ENCODE measurements at places on chromosomes 5 and 9.

GRCh38 chr5:107640568-107640967, 30.2 kb downstream of the EFNA5 start:
- no peak for DNase-seq

DNA sequence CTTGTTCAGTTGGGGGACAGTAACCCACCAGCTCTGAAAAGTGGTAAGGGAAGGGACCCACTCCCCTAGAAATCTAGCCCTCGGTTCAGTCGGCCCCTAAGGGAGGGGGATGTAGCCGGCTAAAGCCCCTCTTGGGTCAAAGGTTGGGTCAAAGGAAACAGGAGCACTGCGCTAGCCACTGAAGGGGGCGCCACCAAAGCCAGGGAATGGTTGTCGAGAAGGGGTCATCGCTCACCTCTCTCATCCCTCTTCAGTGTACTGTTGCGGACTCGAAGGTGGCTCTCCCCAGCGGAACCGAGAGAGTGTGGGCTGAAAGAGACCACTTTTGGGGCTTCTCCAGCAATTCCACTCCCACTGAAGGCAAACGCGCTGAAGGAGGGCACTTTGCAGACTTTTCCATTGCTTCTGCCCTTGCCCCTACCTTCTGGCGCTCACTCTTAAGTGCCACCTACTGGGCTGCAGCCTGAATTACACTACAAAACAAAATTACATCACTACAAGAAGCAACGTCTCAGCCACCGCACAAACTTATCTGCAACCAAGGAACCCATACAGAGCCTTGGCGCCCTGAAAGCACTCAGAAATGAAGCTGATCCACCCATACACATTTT, 396.9 kb downstream of the PDE4D start:
- DNase-seq, result no peak

- no peak for DNase-seq
These were observed 58.1 kb downstream of the ANGPTL2 start for GRCh38 chr9:127064335-127064734.

GRCh38 chr5:23446424-23446823, 61.0 kb upstream of the PRDM9 start:
- DNase-seq, result peak; percentile 1

GRCh38 chr5:11524188-11524587, 380.1 kb downstream of the CTNND2 start:
- DNase-seq, result peak; percentile 90

GRCh38 chr9:136804509-136805206, 3.1 kb upstream of the RABL6 start:
- no peak for DNase-seq

DNA sequence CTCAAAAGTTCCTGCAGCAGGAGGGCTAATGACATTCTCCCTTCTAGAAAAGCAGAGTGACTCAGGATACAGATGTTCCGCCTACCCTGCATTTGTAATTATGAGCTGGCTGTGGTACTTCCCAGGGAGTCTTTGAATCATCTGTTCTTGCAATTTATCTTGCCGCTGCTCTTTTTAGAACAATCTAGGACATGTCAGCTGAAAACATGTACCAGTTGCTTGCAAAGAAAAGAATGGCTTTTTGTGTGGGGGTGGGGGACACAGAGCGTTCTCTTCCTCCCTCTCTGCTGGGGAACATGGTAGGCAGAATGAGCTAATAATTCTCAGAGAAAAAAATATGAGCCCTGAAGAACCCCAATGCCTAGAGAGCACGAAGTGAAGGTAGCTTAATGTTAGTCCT, 51.7 kb upstream of the TUT7 start:
- DNase-seq, result peak; percentile 85

DNA sequence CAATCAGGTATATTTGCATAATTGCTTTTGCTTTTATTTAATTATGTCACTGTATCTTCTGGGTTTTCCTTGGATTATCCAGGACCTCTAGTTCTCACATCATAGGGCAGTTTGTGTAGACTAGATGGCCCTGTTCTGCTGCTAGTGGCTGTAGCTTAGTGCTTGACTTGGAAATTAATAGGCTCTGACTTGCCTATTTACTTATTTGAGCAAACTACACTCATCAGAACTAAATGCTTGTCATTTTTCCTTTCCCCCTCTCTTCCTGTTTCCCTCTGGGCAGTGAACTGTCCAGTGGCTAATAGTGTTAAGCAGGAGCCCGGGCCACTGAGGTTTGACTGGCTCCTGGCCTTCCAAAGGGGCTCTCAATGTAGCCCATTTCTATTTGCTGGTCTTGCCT, 135.7 kb downstream of the MAN2A1 start:
- DNase-seq, result no peak

- DNase-seq, result no peak
These were observed 1.7 kb upstream of the ACTL7A start for GRCh38 chr9:108860354-108860753.

GRCh38 chr5:170636206-170636605, 132.4 kb downstream of the KCNIP1 start:
- DNase-seq, result no peak

DNA sequence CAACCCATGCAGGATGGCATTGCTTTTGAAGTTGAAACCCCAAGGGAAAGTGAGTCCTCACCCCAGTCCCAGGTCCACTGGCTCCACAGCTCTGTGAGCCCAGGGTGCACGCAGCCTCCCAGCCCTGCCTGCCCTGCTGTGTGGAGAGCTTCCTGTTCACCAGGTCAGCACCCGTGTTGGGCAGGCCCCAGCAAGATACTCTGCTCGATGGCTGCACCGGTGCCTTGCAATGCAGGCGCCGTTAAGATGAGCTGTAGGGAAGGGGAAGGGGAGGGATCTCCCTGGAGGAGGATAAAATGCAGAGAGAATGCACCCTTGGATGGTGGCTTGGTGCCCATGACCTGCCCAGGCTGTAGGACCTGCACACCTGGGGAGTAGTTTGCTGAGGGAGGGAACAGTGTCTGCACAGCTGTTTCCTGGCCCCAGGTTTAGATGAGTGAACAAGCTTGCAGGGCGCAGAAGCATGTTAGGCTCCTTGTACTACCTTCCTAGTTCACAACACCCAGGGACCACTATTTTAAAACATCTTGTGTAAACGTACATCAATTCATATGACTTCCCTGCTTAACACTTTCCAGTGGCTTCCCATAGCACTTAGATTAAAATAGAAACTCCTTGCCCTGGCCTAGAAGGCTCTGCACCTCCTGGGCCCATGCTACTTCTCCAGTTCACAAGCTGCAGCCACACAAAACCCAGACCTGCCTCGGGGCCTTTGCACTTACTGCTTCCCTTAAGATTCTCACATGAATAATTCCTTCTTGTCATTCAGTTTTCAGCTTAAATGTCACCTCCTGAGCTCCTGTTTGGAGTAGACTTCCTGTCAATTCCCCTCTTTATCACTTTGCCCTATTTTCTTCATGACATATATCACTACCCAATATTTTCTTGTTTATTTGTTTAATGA, 19.6 kb downstream of the FAT2 start:
- no peak for DNase-seq

DNA sequence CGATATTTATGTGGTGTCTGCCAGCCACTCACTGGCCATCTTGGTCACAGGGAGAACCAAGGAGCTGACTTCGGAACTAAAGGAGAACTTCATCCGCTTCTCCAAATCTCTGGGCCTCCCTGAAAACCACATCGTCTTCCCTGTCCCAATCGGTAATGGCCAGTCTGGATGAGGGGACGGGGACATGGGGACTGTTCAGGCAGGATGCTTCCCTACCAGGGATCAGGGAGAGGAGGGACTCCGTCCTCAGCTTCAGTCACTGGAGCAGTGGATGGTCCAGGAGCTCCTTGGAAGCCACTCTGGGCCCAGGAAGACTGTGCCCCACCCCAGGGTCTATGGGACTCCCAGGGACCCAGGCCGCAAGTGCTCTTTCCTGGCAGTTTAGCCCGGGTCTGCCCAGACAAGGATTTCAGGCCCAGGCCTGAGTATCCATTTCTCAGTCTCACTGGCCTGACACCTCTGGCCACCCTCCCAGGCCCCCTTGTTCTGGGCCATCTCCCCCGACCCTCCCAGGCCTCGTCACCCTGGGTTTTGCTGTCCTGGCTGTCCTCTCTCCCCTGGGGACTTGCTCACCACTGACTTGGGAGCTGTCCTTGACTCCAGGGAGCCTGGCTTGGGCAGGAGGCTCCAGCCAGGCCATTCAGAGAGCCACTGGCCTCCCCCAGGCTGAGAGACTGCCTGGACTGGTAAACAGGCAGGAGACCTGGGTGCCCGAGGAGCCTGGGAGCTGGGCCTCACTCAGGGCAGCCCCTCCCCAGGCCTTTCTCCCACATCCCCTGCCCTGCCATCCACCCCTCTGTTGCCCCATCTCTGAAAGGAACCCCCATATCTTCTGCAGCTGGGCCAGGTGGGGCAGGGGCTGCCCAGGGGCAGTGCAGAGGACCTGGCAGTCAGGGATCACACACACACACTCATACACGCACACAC, 3.1 kb downstream of the LCN2 start:
- no peak for DNase-seq

- DNase-seq, result no peak
These were observed 1819.8 kb downstream of the MAT2B start for GRCh38 chr5:165325221-165325620.

- DNase-seq, result no peak
These were observed 457.6 kb upstream of the ACTBL2 start for GRCh38 chr5:57940236-57940635.

- DNase-seq, result no peak
These were observed 10.4 kb downstream of the NR6A1 start for GRCh38 chr9:124760719-124761118.

GRCh38 chr9:8329561-8330283, 530.1 kb upstream of the DMAC1 start:
- no peak for DNase-seq

GRCh38 chr9:69260161-69260560, 64.9 kb upstream of the ENTREP1 start:
- no peak for DNase-seq

- DNase-seq, result no peak
These were observed 20.2 kb downstream of the OTULIN start for GRCh38 chr5:14684757-14685156.

DNA sequence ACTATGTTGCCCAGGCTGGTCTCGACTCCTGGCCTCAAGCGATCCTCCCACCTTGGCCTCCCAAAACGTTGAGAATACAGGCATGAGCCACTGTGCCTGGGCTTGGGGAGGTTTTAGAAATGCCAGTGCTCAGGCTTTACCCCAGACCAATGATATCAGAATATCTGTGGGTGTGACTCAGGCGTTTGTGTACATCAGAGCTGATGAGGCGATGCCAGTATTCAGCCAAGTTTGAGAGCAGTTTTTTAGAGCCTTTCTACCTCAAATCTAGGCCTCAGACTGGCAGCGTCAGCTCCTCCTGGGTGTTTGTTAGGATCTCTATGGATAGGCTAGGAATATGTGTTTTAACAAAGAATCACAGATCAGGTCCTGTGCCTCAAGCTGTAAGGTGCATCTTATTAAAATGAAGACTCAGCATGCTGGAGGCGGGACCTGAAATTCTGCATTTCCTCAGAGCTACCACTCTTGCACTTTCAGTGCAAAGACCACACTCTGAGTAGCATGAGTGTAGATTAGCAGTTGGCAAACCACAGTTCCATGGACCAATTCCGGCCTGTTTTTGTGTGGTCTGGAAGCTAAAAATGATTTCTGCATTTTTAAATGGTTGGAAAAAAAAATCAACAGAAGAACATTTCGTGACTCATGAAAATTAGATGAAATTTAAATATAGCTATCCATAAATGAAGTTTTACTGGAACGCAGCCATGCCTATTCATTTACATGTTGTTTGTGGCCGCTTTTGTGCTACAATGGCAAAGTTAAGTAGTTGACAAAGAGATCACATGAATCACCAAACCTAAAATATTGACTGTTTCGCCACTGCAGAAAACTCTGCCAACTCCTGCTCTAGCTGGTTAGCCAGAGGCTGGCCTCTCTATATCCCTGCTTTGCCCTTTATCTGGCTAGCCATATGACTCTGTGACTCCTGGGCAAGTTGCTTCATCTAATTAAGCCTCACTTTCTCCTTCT, 92.2 kb downstream of the KLF4 start:
- DNase-seq, result no peak

- DNase-seq, result no peak
These were observed 83.7 kb upstream of the TMED7 start for GRCh38 chr5:115709585-115709984.

DNA sequence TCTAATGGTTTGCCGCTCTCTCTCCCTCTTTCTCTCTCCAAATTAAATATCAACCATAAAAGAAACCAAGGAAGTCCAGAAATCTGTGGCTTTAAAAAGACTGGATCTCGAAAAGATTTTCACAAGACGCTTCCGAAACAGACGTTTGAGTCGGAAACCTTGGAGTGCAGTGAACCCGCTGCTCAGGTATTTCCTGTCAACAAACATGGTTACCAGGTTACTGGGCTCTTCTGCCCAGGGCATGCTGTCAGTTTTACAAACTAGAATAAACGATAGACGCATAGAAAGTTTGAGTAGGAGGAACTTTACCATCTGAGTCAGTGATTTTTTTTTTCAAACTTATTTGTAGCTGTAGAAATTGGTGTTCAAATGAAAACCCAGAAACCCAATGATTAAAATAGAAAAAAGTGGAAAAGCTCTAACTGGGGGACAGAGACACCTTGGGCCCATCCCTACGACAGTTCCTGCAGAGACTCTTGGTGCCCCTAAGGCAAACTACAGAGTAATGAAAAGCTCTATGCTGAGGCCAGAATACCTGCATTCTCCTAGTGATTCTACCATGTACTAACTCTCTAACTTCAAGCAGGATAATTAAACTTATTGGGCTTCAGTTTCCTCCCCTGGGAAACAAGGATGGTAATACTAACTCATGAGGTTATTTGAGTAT, 90.0 kb downstream of the DOCK8 start:
- DNase-seq, result no peak

DNA sequence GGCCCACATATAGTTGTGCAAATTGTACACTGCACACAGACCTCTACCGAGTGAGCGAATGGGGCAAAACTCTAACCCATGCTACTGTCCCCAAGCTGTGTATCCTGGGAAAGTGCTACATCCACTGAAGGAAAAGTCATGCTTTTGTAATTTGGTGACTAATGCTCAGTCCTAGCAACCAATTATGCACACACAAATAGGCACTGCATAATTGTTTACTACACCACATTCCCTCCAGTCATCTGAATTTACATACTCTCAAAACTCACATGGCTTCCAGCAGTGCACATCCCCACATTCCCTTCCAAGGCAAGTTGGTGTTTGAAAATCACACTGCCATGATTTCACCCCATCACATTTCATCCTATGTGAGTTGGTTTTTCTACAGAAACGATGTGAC, 125.9 kb upstream of the OSMR start:
- no peak for DNase-seq

GRCh38 chr5:132785365-132785764, 8.3 kb upstream of the SEPTIN8 start:
- DNase-seq, result no peak

GRCh38 chr5:78500028-78500427, 139.6 kb downstream of the SCAMP1 start:
- DNase-seq, result no peak

- DNase-seq, result no peak
These were observed 141.8 kb downstream of the YIPF5 start for GRCh38 chr5:144028636-144029035.
